ENCODE measurements at places on chromosomes 2 and 18.

DNA sequence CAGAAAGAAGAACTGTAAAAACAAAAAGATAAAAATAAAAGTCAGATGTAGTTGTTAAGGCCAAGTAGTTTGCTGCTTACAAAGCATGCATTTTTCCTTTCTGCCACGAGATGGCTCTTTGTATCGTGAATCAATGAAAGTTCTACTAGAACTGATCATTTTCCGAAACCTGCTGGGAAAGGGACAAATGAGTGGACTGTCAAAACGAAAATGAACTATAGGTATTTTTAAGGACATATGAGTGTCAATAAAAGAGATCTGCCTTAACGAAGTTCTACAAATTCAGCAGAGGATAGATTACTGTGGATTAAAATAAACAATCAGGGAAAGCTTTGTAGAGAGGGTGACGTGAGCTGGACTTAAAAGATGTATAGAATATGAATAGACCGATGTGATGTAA is 15.0 kb upstream of the ELOA2 start:
- DNase-seq: peak; percentile 16

DNA sequence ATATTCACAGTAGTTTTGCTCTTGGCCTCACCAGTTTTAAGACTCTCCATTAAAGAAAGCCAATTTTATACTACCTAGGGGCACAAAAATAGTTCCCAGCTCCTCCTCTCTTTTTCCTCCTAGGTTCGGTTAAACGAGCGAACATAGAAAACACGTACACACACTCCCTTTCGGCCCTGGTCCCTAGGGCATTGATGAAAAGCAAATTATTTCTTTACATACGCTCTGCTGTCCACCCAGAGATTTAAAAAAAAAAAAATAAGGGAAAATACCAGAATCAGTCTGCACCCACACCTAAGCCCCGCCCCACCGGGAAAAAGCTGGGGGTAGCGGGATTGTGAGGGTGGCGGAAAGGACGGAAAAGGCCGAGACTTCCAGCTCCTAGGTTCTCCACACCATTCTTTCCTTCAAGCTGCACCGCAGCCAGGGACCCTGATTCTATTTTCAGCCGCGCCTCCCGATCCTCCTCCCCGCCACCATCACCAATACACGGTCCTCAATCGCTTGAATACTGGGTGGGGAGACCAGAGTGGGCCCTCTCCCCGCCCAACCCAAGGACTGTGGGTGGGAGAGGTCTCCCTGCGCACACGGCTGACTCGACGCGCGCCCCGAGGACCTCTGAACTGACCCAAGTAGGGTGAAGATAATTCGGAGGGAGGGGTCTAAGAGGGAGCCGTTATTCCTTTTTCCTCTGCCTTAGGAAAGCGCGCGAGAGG is 769 bp downstream of the ATF2 start:
- no peak for DNase-seq

GRCh38 chr2:171281110-171281509 is 120.4 kb upstream of the TLK1 start:
- DNase-seq: no peak

DNA sequence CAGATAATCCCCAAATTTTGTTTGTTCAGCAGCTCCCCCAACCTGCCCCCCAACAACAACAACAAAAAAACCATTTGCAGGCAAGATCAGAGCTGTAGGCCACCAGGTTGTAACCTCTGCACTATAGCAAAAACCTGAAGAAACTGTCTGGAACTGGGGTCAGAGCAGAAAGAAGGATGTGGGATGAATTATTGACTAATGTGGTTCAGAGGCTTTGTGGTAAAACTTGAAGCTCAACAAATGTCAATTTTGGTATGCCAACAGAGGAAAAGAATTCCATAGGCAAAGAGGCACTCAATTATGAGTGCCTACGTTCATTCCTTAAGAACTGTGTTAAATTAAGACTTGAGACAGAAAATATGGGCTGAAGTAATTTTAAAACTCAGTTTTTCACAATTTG is 255.1 kb downstream of the STK39 start:
- peak; percentile 22 for DNase-seq

- DNase-seq: no peak
Observed at GRCh38 chr2:54966165-54966832, 84.0 kb downstream of the RTN4 start.

Data from DND-41 (cell line).